ENCODE measurements at places on chromosomes 7 and 10.
A peak's percentile ranks its signal among the peaks of the same experiment; 100 is the strongest.

DNA sequence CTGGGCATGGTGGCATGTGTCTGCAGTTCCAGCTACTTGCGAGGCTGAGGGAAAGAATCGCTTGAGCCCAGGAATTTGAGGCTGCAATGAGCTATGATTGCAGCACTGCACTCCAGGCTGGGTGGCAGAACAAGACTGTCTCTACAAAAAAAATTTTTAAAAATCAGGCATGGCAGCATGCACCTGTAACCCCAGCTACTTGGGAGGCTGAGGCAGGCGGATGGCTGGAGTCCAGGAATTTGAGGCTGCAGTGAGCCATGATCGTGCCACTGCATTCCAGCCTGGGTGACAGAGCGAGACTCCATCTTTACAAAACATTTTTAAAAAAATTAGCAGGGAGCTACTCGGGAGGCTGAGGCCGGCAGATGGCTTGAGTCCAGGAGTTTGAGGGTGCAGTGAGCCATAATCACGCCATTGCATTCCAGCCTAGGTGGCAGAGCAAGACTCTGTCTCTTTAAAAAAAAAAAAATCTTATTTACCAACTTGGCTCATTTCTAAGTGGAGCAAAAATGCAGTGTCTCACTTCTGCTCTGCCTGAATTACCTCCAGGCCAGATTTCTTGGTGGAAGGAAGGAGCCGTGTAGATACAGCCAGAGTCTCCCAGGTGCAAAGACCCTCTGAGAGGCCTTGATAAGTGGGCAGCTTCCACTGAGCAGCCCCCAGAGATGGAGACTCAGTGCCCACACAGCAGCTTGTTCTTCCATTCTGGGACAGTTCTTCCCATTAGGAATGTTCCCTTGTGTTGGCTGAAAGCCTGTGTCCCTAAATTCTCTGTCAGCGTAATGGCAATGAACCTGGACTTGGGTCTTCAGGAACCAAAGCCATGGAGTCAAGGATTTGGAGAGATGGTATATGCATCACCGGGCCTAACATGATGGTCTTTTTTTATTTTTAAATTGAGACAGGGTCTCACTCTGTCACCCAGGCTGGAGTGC, 30.0 kb downstream of the GTF2IRD1 start:
- no peak for DNase-seq

DNA sequence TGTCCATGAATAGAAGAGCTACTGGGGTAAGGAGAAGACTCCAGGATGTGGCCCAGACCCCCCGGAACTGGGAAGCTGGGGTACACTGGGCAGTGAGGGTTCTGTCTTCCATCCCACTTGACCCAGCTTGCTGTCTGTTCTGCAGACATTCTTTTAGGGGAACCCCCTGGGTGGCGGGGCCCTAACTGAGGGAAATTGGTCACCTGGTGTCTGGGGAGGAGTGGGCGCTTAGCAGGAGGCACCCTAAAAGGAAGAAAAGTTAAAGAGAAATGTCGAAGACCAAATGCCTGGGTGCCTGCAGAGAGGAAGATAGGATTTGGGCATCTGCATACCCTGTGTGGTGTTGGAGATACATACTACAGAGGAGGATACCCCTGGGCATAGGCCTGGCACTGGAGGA, 1.0 kb downstream of the AP1S1 start:
- no peak for DNase-seq

DNA sequence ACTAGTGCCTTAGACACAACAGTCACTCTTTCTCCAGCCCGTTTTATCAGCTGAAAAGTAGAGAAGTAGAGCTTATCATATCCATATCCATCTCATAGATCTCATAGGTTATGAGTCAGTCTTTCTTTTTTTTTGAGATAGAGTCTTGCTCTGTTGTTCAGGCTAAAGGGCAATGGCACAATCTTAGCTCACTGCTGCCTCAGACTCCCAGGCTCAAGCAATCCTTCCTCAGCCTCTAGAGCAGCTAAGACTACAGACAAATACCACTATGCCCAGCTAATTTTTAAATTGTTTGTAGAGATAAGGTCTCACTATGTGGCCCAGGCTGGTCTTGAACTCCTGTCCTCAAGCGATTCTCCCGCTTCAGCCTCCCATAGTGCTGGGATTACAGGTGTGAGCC, 2.5 kb upstream of the PARD3 start:
- no peak for DNase-seq

DNA sequence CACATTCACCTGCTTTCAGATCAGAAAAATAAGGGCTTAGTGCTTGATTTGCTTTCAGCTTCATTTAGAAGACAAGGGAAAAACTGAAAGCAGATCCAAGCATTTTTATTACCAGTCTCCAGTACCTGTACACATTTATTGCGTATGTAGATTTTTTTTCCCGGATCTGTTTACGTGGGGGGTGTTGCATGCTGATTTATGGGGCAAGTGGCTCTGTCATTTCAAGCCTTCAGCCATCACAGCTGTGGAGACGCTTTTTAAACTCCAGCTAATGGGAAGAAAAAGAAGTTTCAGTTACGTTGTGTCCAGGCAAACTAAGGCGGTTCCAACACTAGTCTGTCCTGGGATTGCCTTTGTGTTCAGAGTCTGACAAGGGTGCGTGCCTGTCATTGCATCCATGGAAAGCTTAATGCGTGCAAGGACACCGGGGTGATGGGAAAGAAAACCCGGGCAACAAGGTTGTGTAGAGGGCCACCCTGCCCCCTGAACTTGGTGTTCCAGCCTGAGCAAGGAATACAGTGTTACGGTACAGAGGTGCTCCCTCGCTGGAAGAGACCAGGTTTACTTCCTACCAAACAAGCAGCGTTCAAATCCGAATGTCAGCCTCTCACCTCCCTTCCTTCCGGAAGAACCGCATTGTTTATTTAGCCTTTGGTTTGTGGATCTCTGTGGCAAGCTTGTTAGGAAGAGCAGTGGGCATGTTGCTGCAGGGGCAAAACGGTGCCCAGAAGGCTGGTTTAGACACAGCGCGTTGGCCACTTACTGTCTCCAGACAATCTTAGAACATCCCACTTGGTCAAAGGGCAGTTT, 128.2 kb downstream of the FGFR2 start:
- no peak for DNase-seq

DNA sequence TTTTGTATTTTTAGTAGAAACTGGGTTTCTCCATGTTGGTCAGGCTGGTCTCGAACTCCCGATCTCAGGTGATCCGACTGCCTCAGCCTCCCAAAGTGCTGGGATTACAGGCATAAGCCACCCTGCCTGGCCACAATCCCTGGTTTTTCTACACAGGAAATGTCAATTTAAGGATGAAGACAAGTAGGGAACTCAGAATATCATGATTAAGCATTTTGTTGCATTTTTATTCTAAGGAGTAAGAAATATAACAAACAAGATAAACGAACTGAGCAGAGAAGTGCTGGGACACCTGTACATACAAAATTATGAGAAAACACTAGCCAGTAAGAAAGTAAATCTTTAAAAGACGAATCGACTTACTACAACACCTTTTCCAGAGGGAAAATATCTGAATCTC, 69.3 kb downstream of the CUBN start:
- no peak for DNase-seq

- DNase-seq: no peak
Measured at GRCh38 chr7:51026341-51026740, 243.6 kb upstream of the GRB10 start.

DNA sequence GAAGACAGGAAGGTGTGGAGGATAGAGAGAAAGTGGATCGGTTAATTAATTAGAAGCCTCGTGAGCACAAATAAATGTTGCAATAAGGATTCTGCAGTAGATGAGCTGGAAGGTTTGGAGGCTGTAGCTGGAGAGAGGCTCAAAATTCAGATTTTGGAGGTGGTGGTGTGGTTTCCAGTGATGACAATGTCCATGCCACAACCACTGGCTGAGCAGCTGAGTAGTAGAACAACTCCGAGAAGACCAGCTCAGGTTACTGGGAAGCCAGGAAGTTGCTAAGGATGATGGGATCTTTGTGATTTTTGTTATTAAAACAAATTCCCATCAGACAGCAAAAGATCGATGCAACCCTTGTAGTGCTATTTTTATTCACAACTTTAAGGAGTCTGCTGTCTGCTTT, 7.7 kb downstream of the SLC26A4 start:
- no peak for DNase-seq

GRCh38 chr10:71221586-71222202, 9.3 kb downstream of the UNC5B start:
- no peak for DNase-seq

GRCh38 chr10:100518761-100519241, 860 bp downstream of the SEC31B start:
- peak; percentile 59 for DNase-seq

All from breast epithelium (tissue), 4 donors.